Foreskin keratinocyte (primary cell): ENCODE measurements at places on chromosomes 1 and 21.

DNA sequence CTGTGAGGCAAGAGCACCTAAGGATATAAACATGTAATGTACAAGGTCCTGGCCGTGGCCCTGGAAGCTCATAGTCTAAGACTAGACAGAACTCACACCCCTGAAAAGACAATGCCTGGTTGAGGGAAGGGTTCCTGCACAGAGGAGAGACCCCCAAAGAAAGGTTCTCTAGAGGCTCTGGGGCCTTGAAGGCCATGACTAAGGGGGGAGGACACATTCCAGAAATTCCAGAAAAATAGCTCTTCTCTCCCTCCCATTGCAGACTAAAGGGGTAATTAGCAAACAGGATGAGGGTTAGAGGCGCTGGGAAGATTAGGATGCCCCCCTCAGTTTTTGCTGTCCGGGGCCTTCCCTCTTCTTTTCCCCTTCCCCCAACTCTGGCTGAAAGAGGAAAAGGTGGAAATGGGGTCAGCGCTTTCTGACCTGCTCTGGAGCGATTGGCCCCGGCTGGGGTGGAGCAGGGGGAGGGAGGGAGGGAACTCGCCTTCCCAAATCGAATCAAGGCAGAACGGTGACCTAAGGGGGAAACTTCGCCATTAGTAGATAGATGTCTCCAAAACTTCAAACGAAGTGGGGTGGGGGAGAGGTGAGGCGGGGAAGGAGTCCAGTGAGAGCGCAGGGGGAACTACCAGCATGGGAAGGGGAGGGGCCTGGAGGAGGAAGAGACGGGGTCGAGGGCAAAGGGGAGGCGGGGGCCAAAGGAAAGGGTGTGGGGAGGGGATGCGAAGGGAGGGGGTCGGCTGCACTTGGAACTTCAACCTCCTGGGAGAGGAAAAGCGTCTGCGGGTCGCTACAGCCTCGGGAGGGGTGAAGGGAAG, 11.8 kb downstream of the PAX7 start:
- DNase-seq, result no peak

GRCh38 chr21:17201741-17202260, 311.0 kb upstream of the CXADR start:
- DNase-seq, result no peak

GRCh38 chr1:190476321-190476720, 1.3 kb downstream of the BRINP3 start:
- no peak for DNase-seq

- DNase-seq, result peak; percentile 91
Observed at GRCh38 chr1:206498685-206499084, 8.6 kb upstream of the RASSF5 start.

- no peak for DNase-seq
Observed at GRCh38 chr21:36105327-36105842, 29.5 kb upstream of the CBR3 start.

DNA sequence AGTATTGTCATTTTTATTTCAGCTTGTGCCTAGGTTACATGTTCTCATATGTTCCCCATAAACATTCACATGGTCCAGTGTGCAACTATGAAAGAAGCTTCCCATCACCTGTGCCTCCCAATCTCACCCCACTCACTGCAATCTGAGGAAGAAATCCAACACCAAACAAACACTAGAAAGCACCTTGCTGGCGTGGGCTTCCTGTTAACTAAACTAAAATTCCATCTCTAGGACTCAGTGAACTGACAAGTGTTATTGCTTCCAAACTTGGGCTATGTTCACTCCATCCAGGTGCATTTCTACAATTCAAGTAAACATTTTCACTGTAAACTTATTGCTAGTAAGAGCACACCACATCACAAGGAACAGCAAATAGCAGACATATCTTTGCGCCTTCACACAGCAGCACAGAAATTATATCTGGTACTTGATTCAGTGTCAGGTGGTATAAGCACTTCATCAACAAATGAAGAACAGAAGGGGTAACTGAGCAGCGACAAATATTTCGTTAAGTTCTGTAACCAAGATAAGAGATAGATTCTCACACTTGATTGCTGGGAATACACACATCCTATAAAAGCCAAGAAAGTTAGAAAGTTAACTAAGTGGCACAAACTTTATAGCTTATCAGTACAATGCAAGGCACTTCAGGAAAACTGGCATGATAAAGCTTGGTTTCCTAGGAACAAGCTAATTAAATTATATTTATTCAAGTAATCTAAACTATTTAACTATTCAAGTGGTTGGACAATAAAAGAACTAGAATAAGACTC, 8.9 kb upstream of the KCNJ15 start:
- no peak for DNase-seq

GRCh38 chr21:31991356-31992331, 118.8 kb downstream of the HUNK start:
- DNase-seq, result no peak

- no peak for DNase-seq
Observed at GRCh38 chr1:185315445-185316071, 1.5 kb downstream of the IVNS1ABP start.

GRCh38 chr1:57072401-57073110, 106.7 kb upstream of the C8B start:
- DNase-seq, result no peak

DNA sequence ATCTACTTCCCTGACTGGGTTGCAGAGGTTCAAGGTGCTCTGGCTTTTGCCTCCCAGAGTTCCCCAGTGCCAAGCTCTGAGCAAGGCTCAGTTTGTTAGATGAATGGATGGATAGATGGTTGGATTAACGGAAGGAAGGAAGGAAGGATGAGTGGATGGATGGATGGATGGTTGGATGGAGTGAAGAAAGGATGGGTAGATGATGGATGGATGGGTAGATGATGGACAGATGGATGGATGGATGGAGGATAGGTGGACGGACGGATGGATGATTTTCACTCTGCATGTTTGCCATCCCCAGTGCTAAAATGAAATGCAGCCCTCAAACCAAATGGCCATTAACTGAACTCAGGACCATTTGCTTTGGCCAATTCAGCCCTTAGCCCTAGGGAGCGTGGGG, 27.4 kb upstream of the TENT5C start:
- no peak for DNase-seq

- no peak for DNase-seq
Observed at GRCh38 chr1:5351366-5351765, 640.9 kb downstream of the NPHP4 start.

GRCh38 chr1:172382406-172382805, 38.1 kb upstream of the C1orf105 start:
- no peak for DNase-seq

DNA sequence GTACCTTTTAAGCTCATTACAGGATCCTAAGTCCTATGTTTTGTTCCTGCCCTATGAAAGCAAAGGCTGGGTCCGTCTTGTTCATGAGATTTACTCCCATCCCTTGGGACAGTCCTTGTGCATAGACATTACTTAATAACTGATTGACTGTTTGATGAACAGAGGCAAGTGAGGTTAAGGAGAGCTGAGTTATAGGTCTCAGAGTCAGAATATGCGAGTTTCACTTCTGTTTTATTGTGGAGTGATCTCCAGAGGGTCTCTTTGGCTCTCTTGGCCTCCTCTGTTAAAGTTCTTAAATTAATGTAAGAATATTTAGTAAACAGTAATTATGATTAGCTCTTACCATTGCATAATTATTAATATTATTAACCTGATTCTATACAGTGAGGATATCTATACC, 52.6 kb downstream of the BRINP2 start:
- no peak for DNase-seq

GRCh38 chr1:91502672-91503184, 2.1 kb downstream of the CDC7 start:
- DNase-seq, result no peak

GRCh38 chr1:24898909-24899439, 31.1 kb downstream of the RUNX3 start:
- DNase-seq, result no peak

- peak; percentile 35 for DNase-seq
Observed at GRCh38 chr1:1614204-1614953, 921 bp upstream of the MIB2 start.

DNA sequence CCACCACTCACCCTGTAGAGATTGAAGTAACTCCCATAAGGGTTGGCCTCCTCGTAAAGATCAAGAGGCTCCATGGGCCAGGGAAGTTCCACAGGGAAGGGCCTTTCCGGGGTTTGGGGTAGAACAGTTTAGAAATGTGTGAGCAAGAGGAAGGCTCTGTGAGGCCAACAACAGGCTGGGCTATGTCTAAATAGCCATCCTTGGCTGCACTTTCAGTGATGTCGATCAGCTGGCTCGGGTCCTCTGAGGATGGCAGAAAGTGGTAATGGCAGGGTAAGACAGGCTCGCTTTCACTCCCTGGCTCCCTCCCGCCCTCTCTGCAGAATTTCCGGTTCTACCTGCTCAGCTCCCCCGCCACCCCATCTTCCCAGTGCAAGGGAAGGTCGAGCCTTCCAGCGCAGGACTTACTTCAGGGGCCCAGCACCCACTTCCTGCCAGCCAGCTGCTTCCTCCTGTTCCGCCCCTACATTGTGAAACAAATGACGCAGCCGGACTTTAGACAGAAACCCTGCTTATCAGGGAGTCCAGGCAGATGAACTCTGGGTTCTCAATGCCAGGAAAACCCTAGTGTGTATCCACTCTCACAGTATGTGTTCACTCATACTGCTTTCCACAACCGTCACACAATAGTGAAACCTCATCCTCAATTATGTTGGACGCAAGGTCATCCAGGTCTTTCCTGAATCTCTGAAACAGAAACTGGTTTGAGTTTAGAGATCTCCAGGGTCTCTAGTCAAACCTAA, 7.3 kb downstream of the F11R start:
- DNase-seq, result peak; percentile 92

DNA sequence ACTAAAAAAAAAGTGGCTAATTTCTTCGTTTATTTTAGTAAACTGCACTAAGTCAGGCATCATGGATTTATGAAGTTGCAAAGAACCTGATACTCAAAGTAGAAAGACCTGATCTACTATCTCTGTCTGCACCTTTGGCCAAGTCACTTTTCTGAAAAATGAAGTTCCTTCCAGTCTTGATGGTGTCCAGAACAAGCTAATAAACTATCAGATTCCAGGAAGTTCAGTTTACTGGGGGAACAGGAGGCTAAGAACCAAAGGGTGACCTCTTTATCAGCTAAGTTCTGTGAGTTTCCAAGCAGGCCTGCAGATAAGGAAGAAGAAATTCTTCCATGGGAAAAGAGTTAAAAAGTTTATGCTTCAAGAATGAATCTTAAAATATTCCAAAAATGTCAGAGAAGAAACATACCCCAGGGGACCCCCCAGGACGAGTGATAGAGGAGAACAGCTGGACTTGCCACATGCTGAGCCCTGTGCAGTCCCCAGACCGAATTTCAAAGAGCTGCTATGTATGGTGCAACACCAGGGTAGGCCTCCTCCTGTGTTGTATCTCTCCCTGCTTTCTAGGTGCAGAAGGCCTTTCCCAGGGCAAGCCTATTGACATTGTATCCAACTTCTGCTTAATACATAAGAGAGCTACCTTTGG, 72.8 kb upstream of the FGGY start:
- no peak for DNase-seq

DNA sequence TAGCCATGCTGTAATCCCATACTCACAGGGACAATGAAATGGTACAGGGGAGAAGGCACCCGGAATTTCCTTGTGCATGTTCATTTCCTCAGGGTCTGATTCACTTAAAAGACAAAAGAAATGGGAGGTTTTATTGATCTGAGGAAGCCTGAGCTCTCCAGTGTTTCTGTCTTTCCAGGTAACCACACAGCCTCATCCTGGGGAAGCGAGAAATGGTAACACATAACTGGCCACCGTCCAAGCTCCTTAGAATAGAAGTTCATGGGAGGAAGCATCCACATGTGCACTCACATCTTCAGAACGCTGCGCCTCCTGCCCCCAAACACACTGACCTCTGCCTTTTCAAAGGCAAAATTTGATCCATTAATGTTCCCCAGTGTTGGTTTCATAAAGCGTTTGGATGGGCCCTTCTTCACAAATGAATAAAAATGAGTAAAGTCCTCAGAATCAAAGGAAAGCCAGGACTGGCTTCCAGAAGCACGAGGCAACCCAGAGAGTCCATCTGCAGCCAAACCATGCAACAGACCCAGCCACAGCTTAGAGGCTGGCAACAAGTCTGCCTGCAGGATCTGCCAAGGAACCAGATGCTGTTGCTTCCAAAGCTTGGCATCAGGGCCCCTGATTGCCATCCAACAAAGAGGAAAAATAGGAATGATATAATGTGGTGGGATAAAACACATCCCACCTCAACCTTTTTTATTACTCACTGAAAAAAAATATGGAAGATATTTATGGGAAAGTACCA, 120.3 kb downstream of the ZBTB18 start:
- no peak for DNase-seq

DNA sequence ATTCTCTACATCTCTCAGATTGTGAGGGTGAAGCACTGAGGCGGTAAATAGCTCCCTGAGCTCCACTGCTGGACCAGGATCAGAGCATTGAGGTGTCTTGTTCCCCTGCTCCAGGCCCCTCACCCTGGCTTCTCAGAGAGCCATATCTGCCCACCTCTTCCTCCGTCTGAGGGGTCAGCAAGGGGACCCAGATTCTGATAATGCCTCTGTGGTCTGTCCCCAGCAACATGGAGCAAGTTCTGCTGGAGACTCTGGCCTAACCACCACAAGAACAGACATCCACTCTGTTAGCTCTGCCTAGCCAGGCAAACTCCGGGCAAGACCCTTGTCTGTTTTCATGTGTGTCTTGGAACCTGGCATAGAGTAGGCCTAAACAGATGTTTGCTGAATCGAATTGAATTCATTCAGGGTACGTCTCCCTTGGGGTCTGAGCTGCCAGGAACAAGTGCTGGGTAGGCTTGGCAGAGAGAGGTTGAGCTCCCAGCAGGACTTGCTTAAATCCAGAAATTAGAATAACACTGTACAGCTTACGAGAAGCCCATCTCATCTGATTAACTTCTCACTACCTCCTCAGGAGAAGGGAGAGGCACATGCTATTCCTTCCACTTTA, 2.3 kb downstream of the TRAF5 start:
- no peak for DNase-seq

DNA sequence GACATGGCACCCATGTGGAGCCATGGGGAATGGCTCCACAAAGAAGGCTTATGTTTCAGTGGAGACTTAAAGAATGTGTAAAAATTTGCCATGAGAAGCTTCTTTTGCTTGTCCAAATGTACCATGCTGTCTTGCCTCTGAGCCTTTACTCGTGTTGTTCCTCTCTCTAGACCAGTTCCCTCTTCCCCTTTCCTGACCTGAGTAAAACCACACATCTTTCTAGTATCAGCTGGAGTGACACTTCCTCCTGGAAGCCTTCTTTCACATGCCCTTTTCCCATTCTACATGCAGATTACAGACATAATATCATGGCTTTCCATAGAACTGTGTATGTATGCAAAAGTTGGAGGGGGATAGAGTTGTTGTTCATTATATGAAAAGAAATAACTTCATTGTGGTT, 13.6 kb upstream of the GPX7 start:
- no peak for DNase-seq
